ENCODE measurements at places on chromosomes 1 and 21.
A peak's percentile ranks its signal among the peaks of the same experiment; 100 is the strongest.

- DNase-seq = no peak
Observed at GRCh38 chr1:160544647-160545046, 21.6 kb upstream of the SLAMF6 start.

DNA sequence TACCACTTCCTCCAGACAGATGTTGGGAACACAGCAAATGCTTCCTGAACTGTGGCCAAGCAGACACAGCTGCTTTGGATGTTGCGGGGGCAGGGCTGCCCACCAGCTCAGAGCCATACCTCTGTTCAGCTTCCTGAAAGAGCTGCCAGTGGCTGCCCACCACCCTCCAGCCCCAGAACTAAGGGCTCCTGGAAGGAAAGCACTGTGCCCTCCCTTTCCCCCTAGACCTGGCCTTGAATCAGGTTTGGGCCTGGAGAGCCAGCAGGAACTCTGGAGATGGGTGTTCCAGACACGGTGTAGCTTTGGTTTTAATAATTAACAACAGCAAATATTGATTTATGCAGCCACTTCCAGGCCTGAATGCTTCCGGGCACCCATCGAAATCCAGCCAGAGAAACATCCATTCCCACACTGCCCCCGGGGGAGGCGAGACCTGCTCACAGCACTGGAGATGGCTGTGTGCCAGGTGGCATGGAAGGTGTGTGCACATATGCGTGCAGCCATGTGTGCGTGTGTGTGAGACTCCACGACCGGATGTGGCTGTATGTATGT lies 45.7 kb downstream of the RAP1GAP start:
- DNase-seq = no peak

GRCh38 chr1:157577420-157577819 lies 20.5 kb downstream of the FCRL4 start:
- DNase-seq = no peak

- no peak for DNase-seq
Observed at GRCh38 chr1:165173409-165173808, 183.1 kb downstream of the LMX1A start.

GRCh38 chr1:53482441-53483153 lies 23.4 kb downstream of the DMRTB1 start:
- DNase-seq = no peak

DNA sequence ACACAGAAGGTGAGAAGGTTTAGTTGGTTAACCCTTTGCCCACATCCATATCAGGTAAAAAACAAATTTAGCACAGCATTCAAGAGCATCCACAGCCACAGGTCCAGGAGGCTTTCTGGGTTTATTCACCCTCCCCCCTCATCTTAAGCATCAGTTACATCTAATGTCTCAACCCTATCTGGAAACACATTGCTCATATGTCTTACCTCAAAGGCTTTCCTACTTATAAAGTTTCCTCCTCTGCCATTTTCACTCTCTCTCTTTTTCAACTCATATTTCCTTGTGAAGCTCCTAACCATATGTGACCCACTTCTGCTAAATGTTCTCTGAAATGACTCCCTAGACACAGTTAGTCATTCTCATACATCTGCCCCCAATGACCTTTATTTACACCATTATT lies 47.9 kb upstream of the RUNX1 start:
- DNase-seq = no peak

DNA sequence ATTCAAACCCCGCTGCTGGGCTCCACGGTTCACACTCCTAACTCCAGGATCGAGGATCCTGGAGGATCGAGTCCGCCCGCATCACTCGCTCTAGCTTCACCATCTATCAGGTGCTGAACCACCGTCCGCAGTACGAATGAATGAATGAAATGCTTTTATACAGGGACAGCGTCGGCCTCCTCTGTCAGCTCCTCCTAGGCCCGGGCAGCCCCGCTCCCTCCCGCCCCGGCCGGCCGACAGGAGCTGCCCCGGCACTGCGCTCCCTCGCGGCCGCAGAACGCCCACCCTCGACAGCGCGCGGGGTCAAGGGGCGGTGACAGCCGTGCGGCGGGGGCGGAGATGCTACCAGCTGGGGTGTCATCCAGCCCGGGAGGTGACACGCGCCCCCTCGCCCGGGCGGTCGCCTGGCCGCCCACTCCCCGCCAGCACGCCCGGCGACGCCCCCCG lies 520 bp downstream of the ZBTB17 start:
- peak; percentile 65 for DNase-seq

DNA sequence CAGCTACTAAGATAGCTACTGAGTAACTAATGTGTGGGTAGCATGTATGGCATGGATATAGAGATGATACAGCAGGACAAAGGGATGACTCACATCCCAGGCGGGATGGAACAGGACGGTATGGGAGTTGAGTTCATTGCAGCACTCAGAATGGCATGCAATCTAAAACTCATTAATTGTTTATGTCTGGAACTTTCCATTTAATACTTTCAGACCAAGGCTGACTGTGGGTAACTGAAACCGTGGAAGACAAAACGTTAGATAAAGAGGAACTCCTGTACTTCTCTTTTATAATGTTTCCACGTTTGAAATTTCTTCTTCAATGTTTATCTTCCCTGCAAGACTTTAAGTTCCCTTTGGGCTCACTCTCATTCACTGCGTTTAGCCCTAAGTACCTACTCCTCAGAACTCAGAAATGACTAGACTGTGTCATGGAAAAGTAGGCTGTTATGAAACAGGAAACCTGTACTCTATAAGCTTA lies 151.9 kb downstream of the MAGI3 start:
- DNase-seq = no peak

- no peak for DNase-seq
Observed at GRCh38 chr1:155124503-155125463, 2.9 kb upstream of the EFNA1 start.

- DNase-seq = no peak
Observed at GRCh38 chr1:66412704-66413103, 121.2 kb upstream of the SGIP1 start.

- DNase-seq = peak; percentile 59
Observed at GRCh38 chr1:158124999-158125398, 55.7 kb upstream of the CD1D start.

- no peak for DNase-seq
Observed at GRCh38 chr21:44778094-44778493, 23.5 kb downstream of the UBE2G2 start.

GRCh38 chr21:29462479-29462878 lies 163.8 kb downstream of the BACH1 start:
- no peak for DNase-seq

DNA sequence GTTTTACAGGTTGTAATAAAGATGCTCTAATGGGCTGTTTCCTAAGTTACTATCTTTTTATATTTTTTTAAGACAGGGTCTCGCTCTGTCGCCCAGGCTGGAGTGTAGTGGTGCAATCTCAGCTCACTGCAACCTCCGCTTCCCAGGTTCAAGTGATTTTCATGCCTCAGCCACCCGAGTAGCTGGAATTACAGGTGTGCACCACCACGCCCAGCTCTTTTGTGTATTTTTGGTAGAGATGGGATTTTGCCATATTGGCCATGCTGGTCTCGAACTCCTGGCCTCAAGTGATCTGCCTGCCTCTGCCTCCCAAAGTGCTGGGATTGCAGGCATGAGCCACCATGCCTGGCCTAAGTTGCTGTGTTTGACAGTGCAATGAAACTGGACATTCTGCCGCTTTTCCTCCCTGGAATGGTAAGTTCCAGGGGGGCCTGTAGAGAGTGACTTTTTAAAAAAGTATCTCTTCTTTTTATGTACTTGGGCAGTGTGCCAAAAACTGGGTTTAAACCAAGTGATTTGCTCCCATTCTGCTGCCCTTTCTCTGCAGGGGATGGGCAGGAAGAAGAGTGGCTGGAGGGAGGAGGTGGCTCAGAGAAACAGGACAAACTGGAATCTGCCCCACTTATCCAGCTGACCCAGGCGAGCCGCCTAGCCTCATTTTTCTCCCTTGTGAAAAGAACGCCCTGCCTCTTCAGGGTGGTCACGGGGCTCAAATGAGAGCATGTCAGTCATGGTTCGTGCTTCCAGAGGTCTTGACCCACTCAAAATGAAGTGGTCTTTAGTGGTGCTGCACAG lies 2.3 kb downstream of the SLC37A1 start:
- DNase-seq = no peak

DNA sequence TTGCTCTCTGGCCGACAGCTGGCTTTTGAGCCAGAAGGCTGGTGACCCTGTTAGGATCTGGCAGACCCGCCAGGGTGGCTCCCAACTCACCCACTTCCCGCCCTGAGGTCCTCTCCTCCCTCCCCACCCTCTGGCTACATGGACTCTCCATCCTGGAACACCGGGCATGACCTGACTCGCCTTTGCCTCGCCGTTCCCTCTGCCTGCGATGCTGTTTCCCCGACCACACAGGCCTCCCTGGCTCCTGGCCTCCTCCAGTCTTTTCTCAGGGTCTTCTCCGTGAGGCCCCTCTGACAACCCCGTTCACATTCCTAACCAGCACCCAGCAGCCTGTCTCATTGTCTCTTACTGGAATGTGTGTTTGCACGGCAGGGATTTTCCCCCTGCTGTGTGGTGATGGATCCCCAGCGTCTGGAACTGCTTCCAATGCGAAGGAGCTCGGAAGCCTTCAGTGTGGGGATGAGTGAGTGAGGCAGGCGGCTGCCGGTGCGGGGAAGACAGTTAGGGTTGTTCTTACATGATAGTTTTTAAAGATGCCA lies 46.0 kb upstream of the POFUT2 start:
- DNase-seq = no peak

- no peak for DNase-seq
Observed at GRCh38 chr1:11617314-11617713, 36.9 kb downstream of the FBXO2 start.

DNA sequence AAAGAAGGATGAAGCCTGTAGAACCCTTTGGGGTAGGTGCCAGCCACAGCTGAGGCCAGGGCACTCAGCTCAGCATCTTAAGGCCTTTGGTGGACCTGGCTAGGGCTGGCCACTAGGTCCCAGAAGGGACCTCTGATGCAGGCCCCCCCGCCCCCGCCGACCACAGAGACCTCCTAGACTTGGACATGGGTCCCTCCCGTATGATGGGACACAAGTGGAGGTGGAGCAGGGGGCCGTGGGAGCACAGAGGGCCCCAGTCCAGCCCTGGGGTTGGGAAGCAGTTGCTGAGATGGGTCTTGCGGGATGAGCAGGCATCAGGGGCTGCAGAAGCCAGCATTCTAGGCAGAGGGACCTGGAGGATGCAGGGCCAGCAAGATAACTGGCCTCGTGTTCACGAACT lies 3.2 kb downstream of the B4GALT2 start:
- no peak for DNase-seq

DNA sequence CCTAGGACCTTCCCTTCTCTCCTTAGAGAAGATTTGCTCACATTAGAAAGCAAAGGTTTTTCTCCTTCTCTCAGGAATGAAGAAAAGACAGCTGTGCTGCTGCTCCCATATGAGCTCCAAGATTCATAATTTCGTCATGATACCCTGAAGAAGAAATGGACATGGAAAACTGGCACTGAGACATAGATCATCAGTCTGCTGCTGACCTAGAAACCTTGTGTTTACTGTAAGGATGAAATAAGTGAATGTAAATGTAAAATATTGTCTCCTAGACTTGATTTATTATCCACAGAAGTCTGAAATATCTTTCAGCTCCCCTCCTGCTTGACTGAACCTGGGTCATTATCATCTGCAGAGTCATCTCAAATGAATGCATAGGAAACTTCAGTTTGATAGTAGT lies 77.9 kb downstream of the ZC3H11B start:
- no peak for DNase-seq

GRCh38 chr1:117860896-117861610 lies 68.4 kb downstream of the GDAP2 start:
- peak; percentile 35 for DNase-seq

GRCh38 chr21:43949499-43950208 lies 62.5 kb upstream of the TRAPPC10 start:
- no peak for DNase-seq

- DNase-seq = no peak
Observed at GRCh38 chr1:116379057-116379630, 6.1 kb downstream of the ATP1A1 start.

Data from anterior cingulate cortex (tissue), 58 donors.